ENCODE measurements at places on chromosomes 4 and X.

GRCh38 chrX:154396973-154397887 lies 947 bp upstream of the RPL10 start:
- peak; percentile 41 for DNase-seq

DNA sequence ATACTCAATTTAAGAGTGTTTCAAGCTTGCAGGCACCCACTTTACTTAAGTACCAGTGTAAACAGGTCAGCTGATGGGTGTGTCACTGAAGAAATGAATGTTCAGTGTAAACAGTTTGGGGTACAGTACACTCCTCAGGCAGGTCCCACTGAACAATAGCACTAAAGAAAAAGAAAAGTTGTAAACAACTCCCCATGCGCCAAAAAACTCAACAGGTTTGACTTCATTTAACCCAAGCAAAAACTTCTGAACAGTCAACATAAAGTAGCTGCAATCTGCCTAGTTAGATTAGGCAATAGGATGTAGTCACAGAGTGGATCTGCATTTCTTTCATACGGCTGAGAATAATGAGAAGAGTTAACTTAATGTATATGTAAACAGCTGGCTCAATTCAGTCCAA lies 93.2 kb downstream of the FAM13A start:
- DNase-seq = peak; percentile 38

DNA sequence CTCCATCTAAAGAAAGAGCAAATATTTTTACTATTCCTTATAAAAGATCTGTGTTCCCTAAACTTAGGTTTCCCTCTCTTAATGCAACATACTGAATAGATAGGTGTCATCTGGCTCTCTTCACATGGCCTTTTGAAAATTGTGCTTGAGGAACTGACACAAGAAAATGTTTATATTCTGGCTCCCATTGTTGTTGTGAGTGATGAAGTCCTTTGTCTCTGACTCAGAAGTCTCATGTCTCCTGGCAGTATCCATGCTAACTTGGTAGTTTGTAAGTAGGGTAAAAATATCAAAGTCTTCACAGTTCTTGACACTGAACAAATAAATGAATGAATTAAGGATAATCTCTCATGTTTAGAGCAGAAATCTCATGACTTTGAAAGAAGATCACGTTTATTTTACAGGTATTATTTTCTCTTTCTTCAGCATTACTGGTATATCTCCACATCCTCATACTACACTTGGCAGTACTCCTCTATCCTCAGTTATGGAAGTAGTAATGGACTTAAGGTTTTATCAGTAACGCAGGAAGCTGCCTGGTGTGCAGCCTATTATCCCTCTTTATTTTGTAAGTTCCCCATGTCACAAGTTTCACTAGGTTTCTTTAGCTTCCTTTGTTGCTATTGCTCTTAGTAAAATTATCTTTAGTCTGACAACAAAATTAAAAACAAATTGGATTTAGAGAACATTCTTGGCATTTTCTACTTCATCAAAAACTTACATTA lies 14.2 kb upstream of the PABPC4L start:
- no peak for DNase-seq

GRCh38 chrX:135324463-135324862 lies 15.2 kb downstream of the ETDC start:
- no peak for DNase-seq

DNA sequence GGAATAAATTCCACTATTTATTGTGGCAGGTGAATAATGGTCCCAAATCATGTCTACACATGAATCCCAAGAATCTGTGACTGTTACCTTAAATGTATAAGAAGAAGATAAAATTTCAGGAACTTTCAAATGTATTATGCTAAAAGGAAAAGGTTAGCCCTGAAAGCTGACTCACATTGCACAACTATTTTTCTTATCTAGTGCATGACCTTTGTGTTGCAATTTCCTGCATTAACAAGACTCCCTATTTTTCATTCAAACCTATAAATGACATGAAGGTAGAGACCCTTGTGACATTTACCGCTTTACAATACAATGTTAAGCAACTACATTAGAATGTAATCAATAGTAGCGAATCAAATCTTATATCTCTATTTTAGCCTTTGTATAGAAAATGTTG lies 36.7 kb downstream of the UBQLN2 start:
- DNase-seq = no peak

- DNase-seq = no peak
Observed at GRCh38 chrX:5176766-5177165, 1051.9 kb downstream of the NLGN4X start.

- no peak for DNase-seq
Observed at GRCh38 chrX:47662144-47662657, 3.2 kb upstream of the UXT start.

DNA sequence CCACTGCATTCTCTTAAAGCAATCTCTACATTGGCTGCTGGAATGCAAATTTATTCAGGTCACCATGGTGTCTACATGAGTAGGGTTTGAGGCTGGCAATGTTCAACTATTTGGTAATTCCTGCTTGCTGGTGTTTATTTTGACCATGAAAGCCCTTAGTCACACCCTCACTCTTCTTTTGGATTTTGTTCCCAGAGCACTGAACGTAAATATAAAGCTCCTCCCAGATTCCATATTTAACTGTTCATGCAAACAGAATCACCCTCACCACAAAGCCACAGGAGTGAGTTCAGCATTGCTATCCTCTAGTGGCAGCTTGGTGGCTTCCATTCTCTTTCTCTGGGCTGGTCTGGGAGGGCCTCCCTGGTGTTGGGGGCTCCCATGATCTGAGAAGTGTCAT lies 82.8 kb downstream of the LNX1 start:
- DNase-seq = no peak

DNA sequence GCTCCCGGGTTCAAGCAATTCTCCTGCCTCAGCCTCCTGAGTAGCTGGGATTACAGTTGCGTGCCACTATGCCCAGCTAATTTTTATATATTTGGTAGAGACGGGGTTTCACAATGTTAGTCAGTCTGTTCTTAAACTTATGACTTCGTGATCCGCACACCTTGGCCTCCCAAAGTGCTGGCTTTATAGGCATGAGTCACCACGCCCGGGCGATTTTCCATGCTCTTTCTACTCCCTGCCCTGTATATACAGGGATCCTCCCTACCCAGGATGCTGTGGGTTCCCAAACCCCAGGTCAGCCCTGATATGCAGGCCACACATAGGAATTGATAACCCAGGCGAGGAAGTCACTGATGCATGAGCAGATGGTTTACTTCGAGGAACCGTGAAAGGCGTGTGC lies 31.4 kb downstream of the SSX5 start:
- DNase-seq = no peak

- DNase-seq = no peak
Observed at GRCh38 chrX:19121898-19122640, at the start of gene ADGRG2. Gene ADGRG2, minus strand, starts transcription at chrX:19122468. Its CDS starts 53,634 bp downstream, at chrX:19068834.

DNA sequence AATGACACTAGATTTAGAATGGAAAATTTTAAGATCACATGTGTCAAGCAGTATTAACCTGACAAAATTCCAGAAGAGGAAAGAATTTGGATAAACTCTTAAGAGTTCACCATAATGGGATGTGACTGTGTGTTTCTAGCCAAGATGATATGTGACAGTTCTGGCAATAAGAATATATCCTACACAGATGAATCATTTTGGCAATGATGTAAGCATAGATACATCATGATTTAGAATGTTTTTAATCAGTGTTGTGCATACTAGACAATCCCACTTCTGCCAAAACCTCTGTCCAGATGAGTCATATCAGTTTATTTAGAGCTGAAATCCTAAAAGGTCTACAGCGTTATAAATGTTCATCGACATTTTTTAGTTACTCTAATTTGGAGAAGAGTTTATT lies 48.8 kb downstream of the PTCHD1 start:
- DNase-seq = no peak

DNA sequence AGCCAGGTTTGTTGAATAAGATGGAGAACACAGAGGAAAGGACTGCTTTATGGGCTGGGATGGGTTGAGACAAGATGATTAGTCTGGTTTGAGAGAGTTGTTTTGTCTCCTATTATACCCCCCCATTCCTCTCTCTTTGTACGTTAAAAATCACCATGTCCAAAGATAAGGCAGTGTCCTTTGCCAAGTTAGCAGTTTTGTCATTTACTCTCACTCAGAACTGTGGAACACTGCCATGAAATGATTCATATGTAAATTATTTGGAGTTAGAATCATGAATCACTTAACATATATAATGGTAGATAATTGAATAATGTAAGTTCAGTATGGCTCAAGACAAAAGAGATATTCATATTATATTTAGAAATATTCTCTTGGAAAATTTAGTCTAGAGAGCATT lies 151.3 kb downstream of the DCLK2 start:
- DNase-seq = no peak

DNA sequence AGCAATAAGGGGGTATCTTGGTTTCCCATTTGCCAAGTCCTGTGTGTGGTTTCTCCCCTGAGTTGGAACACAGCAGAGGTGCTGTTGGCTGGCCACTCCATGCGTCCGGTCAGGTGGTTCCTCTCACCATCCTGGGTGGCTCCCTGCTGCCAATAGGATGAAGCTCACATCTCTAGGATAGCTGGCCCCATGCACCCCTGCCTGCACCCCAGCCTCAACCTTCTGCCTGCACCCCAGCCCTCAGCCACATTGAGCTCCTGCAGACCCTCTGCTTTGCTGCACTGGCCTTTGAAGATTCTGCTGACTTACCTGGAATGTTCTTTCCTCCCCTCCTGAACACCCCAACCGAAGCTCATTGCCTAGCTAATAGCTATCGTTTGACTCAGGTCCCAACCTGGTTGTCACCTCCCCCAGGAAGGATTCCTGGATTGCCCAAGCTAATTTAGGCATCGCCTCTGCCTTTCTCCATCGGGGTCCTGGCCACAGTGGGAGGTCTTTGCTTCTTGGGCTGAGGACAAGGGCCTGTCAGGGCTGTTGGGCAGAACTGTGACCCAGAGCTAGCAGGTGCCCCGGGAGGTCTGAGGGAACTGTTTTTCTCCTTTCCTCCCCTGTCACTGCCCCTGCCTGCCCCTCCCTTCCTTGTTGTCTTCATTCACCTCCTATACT lies 36.6 kb upstream of the GRPEL1 start:
- no peak for DNase-seq

- DNase-seq = peak; percentile 47
Observed at GRCh38 chr4:147731580-147732517, at the start of gene ARHGAP10. Gene ARHGAP10, plus strand, starts transcription at chr4:147732088. Its CDS starts 214 bp downstream, at chr4:147732302.

GRCh38 chr4:92035666-92036065 lies 268.1 kb upstream of the GRID2 start:
- no peak for DNase-seq

- DNase-seq = peak; percentile 55
Observed at GRCh38 chr4:4694296-4694772, 152.5 kb upstream of the STX18 start.

GRCh38 chr4:62450740-62451139 lies 1250.6 kb downstream of the ADGRL3 start:
- DNase-seq = no peak

- no peak for DNase-seq
Observed at GRCh38 chr4:11640584-11640983, 211.9 kb upstream of the HS3ST1 start.

DNA sequence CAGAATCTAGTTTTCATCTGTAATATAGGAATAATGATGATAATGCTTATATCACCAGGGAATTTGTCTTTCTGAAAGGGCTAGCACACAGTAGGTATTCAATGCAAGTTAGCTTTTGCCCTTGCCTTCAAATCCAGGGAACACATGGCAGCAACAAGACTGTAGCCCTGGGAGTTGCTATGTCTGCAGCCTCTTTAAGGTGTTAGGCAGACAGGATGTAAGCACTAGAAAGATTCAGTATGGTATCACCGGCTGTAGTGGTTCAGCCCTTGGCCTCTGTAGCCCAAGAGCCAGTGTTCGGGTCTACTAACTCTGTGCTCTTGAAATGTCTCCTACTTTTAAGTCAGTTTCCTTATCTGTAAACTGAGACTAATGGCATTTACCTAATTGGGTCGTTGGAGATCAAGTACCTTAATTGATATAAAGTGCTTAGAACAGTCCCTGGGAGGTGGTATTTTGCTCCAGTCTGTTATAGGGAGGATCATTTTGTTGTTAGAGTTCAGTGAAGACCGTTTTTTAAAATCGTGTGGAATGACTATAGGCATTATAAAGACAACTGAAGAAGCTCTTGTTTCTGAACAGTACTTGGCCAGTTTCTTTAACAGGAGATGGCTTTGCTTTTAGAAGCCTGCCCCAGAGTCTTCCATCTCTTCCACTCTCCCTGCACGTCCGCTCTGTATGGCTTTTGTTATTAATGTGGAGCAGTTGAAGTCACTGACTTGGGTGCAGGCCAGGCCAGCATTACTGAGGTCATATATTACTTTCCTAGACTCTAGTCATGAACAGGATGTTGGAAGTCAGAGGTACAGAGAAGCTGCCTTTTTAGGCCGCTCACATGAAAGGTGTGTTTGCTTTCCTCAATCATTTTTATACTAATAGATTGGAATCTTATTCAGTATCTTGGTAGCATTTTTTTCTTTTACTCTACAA lies 44.8 kb downstream of the GAB1 start:
- DNase-seq = no peak

GRCh38 chr4:38082424-38083385 lies 122.5 kb downstream of the PTTG2 start:
- DNase-seq = no peak

DNA sequence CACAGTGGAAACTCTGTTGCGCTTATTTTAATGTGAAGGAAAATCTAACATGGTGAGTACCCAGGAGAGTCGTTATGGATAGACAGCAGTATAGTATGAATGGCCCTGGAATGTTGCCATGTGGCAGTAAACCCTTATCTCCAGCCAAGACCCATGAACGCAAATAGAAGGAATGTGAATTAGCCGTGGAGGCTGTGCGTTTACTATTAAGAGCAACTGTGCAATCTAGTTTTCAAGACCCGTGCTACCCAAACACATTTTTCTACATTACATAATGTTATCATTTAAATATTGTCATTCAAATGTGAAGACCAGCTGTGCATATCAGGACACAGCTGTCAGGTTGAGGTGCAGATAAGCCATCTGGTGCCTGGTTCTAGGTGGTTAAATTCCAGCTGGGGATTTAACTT lies 13.3 kb upstream of the AGA start:
- peak; percentile 1 for DNase-seq

- DNase-seq = no peak
Observed at GRCh38 chrX:105647749-105648148, 174.6 kb upstream of the NRK start.

DNA sequence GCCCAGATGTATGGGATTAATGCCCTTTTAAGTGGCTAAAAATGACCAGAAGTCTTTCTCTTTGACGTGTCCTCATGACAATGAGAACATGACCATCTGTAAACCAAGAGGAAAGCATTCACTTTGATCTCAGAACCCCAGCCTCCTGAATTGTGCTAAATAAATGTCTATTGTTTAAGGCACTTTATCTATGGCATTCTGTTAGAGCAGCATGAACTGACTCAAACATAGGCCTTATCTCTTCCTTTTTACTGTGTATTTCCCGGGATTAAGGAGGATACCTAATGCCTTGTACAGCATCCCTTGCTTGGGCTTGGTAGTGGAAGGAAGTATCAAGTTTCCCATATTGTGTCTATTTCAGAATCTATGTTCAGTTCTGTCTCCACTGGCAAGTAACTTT lies 47.2 kb upstream of the HS3ST1 start:
- DNase-seq = no peak

- DNase-seq = peak; percentile 21
Observed at GRCh38 chr4:131091896-131092295, 1995.9 kb downstream of the C4orf33 start.

All from NCI-H345 (cell line).